ENCODE measurements at places on chromosomes 6 and 20.
A peak's percentile ranks its signal among the peaks of the same experiment; 100 is the strongest.

- no peak for DNase-seq
Observed at GRCh38 chr6:79261666-79262065, 27.2 kb upstream of the HMGN3 start.

- DNase-seq: peak; percentile 90
Observed at GRCh38 chr6:141203902-141204575, 928.7 kb upstream of the GJE1 start.

DNA sequence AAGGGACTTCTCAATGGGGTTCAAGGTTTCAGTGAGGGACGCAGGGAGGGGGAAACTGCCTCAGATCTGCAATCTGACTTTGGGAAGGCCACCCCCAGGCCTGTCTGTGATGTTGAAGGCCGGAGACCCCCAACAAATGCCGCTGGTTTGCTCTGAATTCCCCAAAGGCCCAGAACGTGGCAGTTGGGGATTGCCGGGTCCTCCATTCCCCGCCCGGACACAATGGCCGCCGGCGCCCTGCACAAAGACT lies 326 bp upstream of the BCL2L1 start:
- DNase-seq: no peak

DNA sequence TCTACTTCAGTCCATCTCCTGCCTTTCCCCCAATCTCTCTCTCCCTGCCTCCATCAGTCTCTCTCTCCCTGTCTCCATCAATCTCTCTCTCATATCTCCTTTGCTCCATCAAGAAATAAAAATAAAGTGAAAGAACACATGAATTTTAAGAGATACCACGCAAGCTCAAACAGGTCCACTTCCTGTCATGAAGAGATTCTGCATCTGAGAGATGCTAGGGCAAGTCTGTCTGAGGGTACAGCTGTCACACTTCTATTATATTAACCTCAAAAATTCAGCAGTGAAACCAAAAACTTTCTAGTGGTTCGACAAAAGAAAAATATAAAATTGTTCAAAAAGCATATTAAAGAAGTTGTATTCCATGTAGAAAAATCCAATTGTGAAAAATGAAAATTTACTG lies 296.8 kb upstream of the RSPO3 start:
- DNase-seq: no peak
